ENCODE measurements at places on chromosomes 13 and 19. TPM values are rescaled to one million over a fixed set of nuclear protein-coding genes. Genes with fewer than 3 reads are reported as not detected.

RNF17 gene
- not detected for total RNA-seq

- no peak for DNase-seq
- no peak overlapping the region for H3K4me3 ChIP-seq
- no peaks in the 10 kb centered on the region for H3K36me3 ChIP-seq
- H3K27me3 ChIP-seq = no peaks in the 10 kb centered on the region
Observed at GRCh38 chr13:56352361-56352760, 788.4 kb upstream of the PRR20A start.

GRCh38 chr19:13795595-13796300 lies 505 bp downstream of the ZSWIM4 start:
- H3K36me3 ChIP-seq = peaks cover 3% of the 10 kb centered on the region
- H3K4me3 ChIP-seq = peak overlapping the region; percentile 95
- DNase-seq = no peak

DNA sequence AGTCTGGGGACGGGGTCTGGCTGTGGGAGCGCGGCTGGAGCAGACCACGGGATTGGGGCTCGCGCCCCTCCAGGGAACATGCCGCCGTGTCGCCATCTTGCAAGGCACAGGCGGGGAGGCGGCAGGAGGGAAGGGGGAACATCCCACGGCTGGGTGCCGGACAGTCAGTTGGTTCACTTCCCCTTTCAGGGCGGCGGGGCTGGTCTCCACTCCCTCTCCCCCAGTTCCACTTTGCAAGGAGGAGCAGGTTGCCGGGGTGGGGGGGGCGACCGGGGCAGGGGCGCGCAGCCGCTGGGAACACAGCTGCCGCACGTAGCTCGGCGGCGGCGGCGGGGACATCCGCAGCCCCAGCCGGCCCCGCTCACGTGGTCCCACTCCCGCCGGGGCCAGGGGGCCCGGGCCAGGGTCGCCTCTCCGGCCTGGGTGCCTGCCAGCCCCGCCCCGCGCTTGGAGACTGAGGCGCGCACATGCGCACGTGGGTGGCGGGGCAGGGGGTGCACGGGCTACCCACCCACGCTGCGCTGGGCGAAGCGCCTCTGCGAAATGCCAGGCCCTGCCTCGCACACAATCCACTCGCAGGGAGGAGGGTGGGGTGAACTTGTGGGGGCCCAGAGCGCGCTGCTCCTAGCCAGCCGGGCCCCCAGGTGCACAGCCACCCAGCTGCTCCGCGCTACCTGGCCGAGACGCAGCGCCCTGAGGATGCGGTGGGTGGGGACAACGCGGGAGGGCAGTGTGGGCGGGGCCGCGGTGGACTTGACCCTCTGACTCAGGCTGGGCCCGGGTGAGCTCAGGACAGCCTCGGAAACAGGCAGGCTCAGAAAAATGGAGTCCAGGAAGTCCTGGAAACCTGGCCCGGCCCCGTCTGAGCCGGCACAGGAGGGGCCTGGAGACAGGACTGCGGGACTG lies 6.4 kb downstream of the KLF16 start:
- DNase-seq = peak; percentile 59
- H3K4me3 ChIP-seq = no peak overlapping the region
- peaks cover 16% of the 10 kb centered on the region for H3K27me3 ChIP-seq
- peaks cover 4% of the 10 kb centered on the region for H3K36me3 ChIP-seq
- H3K27ac ChIP-seq = no peak overlapping the region

TEKTIP1 gene
- 1.4 TPM for total RNA-seq

DNA sequence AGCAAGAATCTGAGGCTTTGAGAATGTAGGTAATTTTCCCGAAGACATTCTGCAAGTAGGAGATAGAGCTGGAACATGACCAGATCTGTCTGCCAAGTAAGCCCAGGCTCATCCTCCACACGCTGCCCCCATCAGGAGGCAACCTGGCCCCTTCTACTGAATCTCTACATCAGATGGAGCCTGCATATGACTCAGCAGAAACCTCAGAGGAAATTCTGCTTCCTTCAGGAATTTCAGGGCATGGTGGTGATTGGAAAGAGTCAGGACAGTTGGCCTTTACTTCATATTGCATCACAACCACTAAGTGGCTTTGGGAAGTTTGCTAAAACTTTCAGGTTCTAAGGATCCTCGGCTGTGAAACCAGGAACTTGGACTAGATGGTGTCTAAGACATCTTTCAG lies 85.2 kb downstream of the LRRC63 start:
- H3K36me3 ChIP-seq = no peaks in the 10 kb centered on the region
- H3K27me3 ChIP-seq = no peaks in the 10 kb centered on the region
- peaks cover 9% of the 10 kb centered on the region for H3K4me1 ChIP-seq
- H3K4me3 ChIP-seq = no peak overlapping the region
- no peak overlapping the region for H3K27ac ChIP-seq
- no peak for DNase-seq

GRCh38 chr19:6794686-6795431 lies 22.4 kb downstream of the VAV1 start:
- H3K27ac ChIP-seq = no peak overlapping the region
- H3K27me3 ChIP-seq = peaks cover 2% of the 10 kb centered on the region
- DNase-seq = no peak
- no peaks in the 10 kb centered on the region for H3K4me1 ChIP-seq
- H3K36me3 ChIP-seq = peaks cover 20% of the 10 kb centered on the region

RUBCNL gene
- 0.31 TPM for total RNA-seq

GRCh38 chr19:10439588-10439987 lies 19.2 kb downstream of the PDE4A start:
- H3K36me3 ChIP-seq = no peaks in the 10 kb centered on the region
- H3K27me3 ChIP-seq = peaks cover 3% of the 10 kb centered on the region
- H3K27ac ChIP-seq = no peak overlapping the region
- no peak overlapping the region for H3K4me3 ChIP-seq

- H3K27me3 ChIP-seq = peaks cover 10% of the 10 kb centered on the region
- peak overlapping the region; percentile 69 for H3K4me3 ChIP-seq
- DNase-seq = no peak
- H3K4me1 ChIP-seq = peaks cover 34% of the 10 kb centered on the region
- H3K36me3 ChIP-seq = peaks cover 11% of the 10 kb centered on the region
- H3K27ac ChIP-seq = peak overlapping the region; percentile 57
Observed at GRCh38 chr19:13120817-13121216, 2.8 kb downstream of the NACC1 start.

GRCh38 chr19:49678985-49679770 lies 2.1 kb downstream of the PRMT1 start:
- no peak overlapping the region for H3K27ac ChIP-seq
- no peak for DNase-seq

DNA sequence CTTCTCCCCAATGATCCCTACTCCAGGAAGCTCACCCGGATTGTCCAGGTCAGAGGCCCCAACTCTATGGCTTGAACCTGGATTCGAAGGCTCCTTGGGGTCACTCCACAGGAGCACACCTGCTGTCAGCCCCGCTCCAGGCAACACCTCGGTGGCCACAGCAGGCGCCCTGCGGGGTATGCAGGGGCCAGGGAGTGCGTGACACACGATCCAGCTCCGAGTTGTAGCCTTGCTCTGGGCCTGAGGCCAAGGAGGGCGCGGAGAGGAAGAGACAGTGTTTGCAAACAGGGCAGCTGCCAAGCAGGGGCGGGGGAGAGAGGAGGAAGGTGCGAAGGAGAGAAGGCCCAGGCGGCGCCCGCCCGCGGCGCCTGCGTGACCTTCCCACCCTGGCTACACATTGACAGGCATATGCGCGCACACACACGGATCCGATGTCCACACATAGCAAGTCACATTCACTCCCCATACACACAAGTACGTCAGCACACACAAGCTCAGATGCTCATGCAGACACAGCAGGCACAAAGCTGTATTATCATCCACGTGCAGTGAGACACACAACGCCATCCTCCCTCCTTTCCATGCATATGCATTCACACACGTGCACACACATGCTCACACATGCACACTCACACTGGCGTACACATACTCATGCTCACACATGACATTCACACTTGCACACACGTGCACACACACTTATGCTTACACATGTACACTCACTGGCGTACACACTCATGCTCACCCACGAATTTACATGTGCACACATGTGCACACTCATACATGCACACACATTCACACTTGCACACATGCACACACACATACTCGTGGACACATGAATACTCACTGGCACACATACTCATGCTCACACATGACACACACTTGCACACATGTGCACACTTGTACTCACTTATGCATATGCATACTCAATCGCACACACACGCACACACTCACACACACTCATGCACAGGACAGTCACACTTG lies 10.4 kb downstream of the SBK2 start:
- no peak overlapping the region for H3K27ac ChIP-seq
- no peaks in the 10 kb centered on the region for H3K27me3 ChIP-seq
- no peak for DNase-seq

ATP4A gene
- not detected for total RNA-seq

PRTN3 gene
- total RNA-seq = not detected

CATSPERD gene
- total RNA-seq = not detected

TRAPPC5 gene
- 82.0 TPM for total RNA-seq

DNA sequence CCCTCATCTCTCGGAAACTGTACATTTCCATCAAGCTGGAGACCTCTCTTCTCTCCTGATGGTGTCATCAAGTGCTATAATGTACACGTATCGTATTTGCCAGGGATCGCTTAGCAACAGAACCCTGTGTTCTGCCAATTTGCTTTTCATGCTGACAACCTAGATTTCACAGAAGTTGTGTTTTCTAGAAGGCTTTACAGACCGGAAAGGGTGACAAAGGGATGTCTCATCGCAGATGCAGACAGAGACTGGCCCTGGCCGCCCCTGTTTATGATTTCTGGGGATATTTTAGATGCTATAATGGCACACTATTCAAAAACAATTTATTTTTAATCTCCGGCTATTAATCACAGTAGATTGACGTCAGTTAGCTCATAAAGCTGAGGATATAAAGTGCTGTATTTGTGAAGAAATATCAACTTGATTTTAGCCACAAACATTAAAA lies 291.4 kb downstream of the IRS2 start:
- no peaks in the 10 kb centered on the region for H3K4me1 ChIP-seq
- H3K4me3 ChIP-seq = no peak overlapping the region
- DNase-seq = no peak
- no peaks in the 10 kb centered on the region for H3K36me3 ChIP-seq
- H3K27me3 ChIP-seq = peaks cover 1% of the 10 kb centered on the region
- no peak overlapping the region for H3K27ac ChIP-seq

DNA sequence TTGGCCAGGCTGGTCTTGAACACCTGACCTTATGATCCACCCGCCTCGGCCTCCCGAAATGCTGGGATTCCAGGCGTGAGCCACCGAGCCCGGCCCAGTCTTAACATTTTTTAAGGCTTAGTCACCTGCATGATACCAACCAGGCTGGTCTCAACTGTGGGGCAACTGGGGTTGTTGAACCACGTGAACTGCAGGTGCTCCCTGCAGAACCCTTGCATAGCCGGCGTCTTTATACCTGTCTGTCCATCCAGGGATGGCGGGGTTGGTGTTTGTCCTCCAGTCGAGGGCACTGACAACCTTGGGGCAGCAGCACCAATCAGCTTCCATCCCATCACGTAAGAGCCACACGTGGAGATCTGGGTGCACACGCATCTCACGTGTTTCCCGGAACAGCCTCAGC lies 24.8 kb upstream of the LILRA2 start:
- H3K4me3 ChIP-seq = no peak overlapping the region
- no peak for DNase-seq
- H3K36me3 ChIP-seq = peaks cover 12% of the 10 kb centered on the region

Data from endothelial cell (in vitro differentiated cells).